ENCODE measurements at places on chromosomes 1 and 21.

DNA sequence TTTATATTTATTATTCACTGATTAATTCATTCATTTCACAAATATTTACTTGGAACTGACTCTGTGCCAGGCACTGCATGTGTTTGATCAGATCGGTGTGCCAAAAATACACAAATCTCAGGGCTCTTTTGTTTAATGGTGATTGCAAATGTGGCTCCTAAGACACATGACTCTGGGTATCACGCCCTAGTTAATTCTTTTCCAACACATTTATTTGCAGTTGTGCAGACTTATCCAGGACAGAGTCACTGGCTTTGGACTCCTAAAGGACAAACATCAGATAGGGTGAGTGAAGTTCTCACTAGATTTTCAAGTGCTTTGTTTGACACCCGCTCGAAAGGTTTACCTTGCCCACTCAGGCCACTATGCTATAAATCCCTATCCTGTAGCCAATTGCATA lies 335.5 kb downstream of the BARHL2 start:
- no peak for DNase-seq

DNA sequence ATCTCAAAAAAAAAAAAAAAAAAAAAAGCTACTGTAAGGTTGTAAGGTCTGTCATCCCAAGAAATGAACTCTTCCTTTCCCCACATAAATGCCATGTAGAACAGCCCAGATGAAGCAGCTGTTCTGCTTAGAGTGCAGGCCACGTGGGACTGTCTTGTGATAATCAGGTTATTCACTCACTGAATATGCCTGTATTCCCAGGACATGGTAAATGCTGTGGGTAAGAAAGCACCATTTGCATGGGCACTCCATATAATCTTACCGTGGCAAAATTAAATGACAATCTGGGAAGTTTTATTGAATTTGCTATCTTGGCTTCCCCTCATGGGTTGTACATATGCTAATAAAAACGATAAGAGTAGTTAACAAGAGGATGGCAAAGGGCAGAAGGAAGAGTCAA lies 13.8 kb downstream of the RGS5 start:
- DNase-seq: no peak

- no peak for DNase-seq
Measured at GRCh38 chr1:228508840-228509415, 21.7 kb downstream of the RNF187 start.

GRCh38 chr1:156126043-156126629 lies 11.6 kb downstream of the LMNA start:
- peak; percentile 50 for DNase-seq

DNA sequence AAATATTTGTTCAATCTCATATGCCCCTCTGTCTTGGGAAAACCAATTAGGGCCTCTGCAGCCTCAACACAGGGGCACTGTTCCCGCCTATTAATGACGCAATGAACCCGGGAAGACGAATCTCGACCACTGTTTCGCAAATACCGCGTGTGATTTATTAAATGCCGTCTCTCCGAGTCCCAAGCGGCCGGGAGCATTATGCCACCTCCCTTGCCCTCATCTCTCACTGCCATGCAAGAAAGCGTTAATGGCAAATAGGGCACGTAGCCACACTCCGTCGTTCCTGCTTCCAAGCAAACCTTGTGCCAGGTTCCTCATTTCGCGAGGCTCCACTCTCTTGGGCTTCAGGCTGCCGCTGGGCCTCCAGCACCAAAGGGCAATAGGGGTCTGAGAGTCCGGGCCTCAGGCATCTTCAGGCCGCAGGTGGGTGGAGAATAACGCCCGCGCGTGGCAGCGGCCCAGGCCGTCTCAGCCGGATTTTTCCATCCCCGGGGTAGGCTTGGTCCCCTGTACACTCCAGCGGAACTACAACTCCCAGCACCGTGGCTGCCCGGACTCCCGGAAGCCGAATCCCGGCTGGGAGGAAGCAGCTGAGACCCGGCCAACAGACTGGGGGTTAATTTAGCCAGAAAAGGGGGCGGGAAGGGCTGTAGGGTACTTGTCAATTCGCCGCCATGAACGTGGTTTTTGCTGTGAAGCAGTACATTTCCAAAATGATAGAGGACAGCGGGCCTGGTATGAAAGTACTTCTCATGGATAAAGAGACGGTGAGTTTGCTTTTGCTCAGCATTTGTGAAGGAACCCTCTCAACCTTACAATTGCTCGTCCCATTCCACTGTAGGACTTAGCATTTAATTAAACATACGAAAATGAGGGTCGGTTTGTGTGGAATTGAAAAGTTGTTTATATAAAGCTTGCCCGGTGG lies at the start of gene VPS45:
Gene VPS45, plus strand, starts transcription at position 593 of the 925 bp plus-strand sequence. Its CDS starts 82 bp downstream, at position 675.
- peak; percentile 87 for DNase-seq

GRCh38 chr1:36208978-36209703 lies 15.1 kb upstream of the THRAP3 start:
- no peak for DNase-seq

- DNase-seq: peak; percentile 45
Measured at GRCh38 chr1:173867141-173867752, 542 bp downstream of the GAS5 start.

- DNase-seq: no peak
Measured at GRCh38 chr1:109814993-109815786, 51.5 kb upstream of the EPS8L3 start.

GRCh38 chr1:65310078-65310587 lies 790 bp downstream of the DNAJC6 start:
- no peak for DNase-seq

DNA sequence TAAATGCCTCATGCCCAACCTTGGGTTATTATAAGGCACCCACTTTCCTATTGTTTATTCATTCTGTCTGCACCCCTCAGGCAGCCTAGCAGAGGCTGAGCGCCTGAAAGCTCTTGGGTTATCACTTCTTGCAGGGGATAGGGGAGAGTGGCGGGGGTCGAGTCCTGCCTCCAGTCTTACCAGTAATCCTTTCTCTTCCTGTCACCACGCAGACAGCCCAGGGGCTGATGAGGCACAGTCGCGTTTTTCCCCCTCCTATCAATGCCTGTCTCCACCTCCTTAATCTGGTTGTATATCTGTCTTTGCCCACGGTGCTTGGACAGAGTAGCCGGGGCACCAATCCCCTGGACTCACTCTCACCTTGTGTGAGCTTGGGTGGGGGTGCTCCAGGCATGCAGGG lies 733.1 kb downstream of the MATN1 start:
- DNase-seq: no peak

DNA sequence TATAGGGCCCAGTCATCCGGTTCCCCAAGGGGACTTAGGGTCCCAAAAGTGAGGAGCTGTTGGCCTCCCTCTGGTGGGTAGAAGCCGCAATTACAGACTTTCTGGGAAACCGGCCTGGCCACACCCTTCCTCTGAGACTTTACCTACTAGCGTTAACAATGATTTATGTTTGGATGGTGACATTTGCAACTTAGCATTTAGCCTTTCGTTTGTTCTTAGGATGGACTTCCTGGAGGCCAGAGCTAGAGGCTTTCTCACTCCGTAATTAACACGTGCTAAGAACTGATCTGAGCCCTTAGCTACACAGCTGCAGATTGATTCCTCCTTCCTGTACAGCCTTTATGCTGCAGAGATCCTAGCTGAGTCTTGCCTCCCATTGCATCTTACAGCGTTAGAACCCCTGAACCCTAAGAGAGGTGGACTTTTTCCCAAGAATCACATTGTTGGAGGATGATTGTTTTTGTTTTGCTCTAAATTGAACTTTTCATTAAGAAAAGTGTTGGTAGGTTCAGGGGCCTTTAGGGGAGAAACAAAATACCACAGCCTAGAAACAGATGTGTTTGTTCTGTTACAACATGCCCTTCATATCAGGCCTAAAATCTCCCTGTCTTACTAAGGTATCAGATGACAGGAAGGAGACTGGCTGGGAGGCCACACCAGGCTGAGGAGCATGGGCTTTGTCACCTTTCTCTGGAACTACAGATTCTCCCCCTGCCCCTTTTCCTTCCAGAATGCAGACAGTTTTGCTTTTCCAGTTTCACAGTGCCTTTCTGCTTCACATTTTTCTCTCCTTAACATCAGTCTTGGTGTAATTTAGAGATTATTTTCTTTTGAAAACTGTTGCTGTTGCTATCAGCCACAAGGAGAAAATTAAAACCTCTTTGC lies 1.9 kb downstream of the S100A11 start:
- DNase-seq: peak; percentile 73

DNA sequence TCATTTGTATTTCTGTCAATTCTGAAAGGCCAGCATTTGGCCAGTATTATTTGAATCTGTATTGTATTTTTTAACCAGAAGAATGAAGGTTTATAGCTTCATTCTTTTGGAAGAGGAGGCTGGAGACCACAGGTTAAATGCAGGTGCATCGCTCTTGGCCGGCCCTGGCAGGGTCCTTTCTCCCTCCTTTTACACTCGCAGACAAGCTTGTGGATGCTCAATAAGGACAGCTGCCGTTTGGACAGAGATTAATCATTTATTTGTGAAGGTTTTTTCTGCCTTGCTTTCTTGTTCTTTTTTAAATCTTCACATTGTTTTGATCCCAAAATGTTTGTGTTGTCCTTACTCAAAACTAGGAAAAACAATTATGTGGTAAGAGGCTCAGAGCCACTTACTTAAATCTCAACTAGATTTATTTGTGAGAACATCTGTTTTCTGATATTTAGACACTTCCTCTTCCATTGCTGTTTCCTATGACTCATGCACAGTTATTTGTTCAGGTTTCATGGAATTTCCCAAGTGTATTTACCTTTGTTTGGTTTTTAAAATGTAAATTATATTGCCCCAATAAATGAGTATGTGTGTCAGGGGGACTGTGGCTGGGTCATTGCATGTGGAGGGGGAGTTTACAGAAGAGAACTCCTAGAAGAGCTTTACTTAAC lies 46.7 kb upstream of the LAMC2 start:
- no peak for DNase-seq

DNA sequence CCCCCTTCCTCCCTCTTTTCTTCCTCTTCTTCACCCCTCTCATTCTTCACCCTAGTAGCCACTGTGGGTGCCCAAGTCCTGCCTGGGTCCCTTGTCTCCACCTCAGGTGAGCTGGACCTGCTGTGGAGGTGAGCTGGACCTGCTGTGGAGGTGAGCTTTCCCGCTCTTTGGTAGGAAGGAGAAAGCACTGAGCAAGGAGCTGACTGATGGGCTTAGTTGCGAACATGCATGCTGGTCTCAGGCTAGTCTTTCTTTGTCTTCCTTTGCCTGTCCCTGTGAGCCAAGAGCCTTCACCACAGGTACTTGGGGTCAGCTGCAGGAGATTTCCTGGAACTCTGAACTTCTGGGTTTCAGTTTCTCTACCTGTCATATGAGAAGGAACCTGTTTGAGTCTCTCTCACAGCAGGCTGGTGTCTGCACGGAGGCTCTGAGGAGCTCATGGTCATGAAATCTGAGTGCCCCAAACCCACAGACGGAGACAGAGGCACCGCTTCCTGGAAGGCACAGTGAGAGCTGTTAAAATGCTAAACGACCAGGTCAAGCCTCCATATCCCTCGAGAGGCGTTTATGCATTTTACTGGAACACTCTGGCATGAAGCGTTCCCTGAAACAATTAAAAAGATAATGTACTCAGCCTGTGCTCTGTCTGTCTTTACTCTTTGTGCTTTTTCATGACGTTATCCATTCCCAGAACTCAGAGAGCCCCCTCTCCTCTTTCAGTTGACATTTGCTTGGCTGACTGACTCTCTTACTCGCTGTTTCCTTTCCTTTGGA lies 69.5 kb downstream of the RHOU start:
- peak; percentile 36 for DNase-seq

GRCh38 chr1:78070758-78071157 lies 25.0 kb downstream of the GIPC2 start:
- DNase-seq: no peak

- DNase-seq: no peak
Measured at GRCh38 chr1:55531644-55532043, 316.5 kb upstream of the USP24 start.

- no peak for DNase-seq
Measured at GRCh38 chr21:35543746-35544145, 494.6 kb upstream of the RUNX1 start.

DNA sequence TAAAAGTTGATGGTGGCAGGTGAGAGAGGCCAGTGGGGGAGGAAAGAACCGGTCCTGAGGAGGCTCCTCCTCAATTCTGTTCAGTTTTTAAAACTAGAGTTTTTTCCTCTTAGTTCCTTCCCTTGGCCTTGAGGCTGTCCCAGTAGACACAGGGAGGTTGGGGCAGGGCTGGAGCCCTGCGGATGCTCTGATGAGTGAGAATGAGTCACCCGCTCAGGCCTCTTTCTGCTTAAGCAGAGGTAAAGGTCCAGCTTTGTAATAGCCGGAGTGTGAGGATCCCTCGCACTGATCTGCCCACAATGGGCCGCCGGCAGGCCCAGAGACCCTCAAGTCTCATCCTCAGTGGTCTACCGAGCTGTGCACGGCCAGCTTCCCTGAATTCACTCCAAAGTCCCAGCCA lies 49.6 kb upstream of the IRF2BP2 start:
- no peak for DNase-seq

DNA sequence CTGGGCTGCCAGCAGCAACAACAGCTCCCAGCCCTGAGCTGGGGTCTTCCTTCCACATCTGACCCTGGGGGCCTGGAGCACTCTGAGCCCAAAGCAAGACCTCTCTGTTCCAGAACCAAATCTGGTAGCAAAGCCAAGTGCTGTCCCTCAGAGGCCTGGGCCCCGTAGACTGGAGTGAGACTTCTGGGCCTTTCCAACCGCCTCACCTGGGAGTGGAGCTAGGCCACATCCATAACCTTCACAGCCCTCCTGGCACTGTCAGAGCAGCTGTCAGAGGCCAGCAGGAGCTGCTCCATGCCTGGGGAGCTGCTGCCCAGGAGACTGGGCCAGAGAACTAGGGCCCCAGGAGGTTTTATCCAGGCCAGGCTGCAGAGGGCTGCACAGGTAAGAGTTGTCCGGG lies 15.4 kb upstream of the SLC5A9 start:
- no peak for DNase-seq
